ENCODE measurements at places on chromosomes 7 and 10.

DNA sequence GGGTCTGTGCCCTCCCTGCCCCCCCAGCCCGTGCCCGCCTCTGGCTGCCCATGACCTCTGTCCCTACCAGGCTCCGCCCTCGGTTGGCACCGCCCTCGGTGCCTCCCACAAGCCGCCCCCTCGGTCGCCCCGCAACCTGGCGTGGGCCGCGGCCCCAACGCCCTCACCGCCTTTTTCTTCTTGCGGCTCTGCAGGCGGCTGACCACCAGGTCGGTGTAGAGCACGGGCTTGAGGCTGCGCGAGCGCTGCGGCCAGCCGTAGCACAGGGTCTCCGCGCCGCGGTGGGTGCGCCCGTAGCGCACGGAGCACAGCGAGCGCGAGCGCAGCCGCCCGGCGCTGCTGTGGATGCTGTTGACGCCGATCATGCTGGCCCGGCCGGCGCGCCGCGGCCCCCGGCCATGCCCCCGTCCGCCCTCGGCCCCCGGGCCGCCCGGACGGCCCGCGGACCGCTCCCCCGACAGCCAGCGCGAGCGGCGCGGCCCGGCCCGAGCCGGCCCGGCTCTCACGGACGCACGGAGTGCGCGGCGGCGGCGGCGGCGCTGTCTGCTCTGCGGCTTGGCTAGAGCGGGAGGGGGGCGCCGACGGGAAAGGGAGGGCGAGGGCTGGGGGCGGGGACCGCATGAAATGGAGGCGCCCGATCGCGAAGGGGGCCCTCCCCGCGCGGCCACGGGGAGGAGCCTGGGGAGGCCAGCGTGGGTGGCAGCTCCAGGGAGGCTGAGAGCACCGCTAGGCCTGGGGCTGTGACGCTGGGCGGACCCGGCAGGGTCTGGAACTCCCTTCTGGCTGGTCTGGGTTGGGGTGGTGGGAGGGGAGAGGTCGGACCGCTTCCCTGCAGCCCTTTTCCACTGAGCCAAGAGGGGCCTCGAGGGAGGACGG, 9.6 kb downstream of the PSD start:
- DNase-seq = no peak

DNA sequence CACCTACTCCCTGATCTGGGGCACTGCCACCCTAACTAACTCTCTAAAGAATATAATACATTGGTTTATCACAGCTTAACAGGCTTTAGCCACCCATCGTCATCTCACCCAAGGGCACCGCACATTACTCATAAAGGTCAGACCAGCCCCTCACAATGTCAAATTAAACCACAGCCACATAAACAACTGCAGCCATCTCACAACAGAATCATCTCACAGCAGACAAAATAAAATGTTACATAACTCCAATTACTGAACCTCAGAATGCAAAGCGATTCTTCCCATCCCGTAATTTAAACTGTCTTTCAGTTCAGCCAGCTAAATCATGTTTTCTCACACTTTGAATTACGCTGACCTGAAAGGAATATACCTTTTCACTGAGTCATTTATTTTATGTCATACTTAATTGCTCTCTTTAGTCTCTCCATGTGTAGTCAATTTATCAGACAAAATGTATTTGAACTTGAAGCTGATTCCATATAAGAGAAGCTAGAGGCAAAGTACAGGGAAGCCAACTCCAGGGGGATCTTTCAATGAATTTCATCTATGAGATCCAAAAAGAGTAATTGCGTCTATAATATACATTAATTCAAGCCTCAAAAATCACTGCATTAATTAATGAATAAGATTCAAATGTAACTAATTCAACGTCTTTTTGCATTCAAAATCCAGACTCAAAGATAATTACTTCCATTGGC, 96.9 kb upstream of the NEBL start:
- DNase-seq = no peak

GRCh38 chr10:119243488-119243887, 36.1 kb downstream of the GRK5 start:
- no peak for DNase-seq

- no peak for DNase-seq
These were observed 70.6 kb downstream of the KMT2E start for GRCh38 chr7:105084581-105084980.

DNA sequence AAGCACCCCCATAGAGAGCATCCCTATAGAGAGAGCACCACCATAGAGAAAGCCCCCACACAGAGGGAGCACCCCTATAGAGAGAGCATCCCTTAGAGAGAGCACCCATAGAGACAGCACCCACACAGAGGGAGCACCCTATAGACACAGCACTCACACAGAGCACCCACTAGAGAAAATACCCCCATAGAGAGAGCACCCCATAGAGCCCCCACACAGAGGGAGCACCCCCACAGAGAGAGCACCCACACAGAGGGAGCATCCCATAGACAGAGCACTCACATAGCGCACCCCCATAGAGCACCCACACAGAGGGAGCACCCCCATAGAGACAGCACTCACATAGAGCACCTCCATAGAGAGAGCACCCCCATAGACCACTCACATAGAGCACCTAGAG, 48.6 kb downstream of the INSIG1 start:
- no peak for DNase-seq

GRCh38 chr7:157817433-157817832, 480.6 kb downstream of the DNAJB6 start:
- no peak for DNase-seq

DNA sequence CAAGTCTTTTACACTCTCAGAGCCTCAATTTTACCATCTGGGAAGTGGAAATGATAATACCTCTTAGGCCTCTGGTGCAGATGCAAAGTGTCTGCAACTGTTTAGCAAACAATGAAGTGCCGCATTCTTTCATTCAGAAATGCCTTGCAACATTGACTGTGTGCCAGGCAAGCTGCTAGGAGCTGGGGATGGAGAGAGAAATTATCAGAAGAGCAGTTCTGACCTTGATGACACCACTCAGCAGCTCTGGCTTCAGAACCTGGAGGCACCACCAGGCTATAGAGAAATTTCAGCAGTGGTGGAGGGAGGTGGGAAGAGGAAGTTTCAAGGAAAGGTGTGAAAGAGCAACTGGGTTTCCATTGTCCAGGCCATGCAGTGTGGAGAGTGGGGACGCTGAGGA, 78.1 kb upstream of the HABP2 start:
- DNase-seq = no peak

DNA sequence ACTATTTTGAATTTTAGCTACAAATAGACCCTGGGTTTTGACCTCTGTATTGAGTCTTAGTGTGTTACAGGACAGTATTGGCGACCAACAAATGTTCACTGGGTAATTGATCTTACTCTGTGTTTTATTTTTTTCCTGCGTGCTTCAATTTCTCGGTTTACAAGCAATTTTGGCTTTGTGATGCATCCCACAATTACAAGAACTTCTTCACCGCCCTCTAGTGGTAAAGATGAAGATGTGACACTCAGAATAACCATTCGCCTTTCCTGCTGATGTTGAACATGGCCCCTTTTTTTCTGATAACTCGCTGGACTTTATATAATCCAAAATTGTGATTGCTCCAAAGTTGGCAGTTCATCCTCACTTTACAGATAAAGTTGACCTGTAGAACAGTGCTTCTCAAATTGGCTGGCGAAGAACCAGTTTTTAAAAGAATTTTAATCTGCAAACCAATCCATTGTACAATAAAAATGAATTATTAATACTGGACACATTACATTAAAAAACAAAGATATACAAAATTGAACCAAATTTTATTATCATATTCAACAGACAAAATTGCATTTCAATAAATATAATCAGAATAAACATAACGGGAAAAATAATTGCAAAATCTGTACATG, 20.2 kb upstream of the SMC3 start:
- DNase-seq = no peak

DNA sequence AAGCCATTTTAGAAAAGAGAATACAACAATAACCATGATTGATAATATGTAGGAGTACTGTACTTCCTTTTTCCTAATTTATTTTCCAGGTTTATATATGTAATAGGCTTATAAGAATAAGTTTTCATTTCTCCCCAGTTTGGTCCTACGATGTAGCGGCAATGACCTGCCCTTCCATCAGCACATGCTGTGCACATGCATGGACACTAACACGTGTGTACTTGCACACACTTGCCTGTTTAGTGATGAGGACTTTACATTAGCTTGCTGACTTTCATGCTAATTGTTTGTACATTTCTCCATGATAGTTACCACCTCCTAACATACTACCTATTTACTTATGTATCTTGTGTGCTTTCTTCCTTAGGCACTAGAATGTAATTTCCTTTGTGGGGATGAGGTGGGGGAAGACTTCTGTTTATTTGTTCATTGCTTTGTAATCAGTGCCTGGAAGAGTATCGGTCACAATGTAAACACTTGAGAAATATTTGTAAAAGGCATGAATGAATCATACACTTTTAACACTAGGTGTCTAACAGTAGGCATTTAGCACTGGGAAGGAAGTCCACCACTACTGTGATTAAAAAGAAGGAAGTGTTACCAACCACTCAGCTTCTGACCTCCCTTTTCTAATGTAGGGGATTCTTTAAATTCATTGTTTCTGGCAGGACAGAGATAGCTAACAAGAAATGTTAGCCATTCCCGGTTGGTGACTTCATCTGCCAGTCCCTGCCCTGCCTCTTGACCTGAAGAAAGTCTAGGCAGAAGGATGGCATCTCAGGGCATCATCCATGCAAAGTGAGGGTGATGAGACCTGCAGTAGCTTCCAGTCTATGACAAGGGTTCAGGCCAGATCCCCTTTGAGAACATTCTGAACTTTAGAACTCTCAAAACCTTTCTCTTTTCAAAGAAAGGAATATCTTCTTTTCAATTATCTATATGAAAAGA, 120.2 kb upstream of the RAB18 start:
- peak; percentile 10 for DNase-seq

DNA sequence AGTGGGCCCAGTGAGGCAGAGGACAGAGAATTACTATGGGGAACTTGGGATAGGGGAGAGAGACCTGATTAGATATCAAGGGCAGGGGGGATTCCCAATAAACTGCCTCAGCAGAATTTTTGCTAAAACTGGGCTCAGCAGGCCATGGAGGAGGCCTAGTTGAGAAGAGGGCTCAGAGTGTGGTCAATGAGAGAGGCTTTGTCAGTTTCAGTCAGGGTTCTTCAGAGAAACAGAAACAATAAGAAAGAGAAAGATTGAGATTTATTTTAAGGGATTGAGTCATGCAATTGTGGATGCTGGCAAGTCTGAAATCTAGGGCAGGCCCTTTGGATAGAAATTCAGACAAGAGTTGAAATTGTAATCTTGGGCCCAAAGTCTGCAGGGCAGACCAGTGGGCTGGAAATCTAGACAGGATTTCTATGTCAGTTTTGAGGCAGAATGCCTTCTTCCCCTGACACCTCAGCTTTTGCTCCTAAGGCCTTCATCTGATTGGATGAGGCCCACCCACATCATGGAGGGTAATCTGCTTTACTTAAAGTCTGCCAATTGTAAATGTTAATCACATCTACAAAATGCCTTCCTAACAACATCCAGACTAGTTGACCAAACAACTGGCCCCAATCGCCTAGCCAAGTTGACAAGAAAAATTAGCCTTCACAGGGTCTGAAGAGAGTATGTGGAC, 33.5 kb upstream of the CCSER2 start:
- DNase-seq = no peak

DNA sequence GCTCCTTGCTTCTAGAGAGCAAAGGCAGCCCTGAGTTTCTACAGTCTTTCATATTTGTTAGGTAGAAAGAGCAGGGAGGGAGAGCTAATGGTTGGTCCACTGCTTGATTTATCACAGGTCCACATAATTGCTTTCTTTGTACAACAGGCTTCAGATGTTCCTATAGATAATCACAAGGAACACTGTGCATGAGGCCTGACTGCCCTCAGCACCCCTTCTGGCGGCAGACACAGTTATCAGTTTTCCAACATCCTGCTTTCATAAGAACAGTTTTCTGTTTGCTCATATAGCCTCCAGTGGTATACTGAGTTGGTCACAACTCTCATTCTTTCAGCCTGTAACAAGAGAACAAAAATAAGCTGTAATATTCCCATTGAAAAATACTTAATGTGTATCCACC, 69.7 kb downstream of the AKR1C4 start:
- DNase-seq = no peak

DNA sequence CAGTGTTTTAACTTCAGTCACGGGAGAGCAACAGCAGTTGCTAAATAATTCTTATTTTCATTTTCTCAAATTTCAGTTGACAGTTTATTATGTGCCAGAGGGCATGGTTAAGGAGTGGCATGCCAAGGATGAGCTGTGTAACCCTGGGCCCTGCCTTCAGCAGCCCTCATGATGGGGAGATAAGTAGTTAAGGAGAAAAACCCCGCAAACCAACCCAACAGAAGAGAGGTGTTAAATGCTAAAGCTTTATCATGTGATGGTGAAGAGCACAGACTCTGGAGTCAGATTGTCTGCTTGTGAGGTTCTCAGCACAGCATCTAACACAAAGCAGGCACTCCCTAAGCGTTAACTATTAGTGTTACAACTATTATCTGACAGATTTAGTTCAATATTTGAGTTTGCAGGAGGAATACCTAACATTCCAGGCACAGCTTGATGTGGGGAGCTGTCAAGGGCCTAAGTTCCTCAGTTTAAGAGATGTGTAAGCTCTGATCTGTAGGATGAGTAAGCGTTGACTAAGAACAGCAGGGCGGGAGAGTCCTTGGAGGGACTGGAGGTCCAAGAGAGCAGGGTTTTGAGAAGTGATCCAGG, 29.6 kb downstream of the STAM start:
- no peak for DNase-seq

- no peak for DNase-seq
These were observed 212.5 kb downstream of the SEC23IP start for GRCh38 chr10:120105001-120105400.

GRCh38 chr7:96330193-96330592, 8.3 kb upstream of the SLC25A13 start:
- no peak for DNase-seq

GRCh38 chr7:86991093-86991769, 68.2 kb downstream of the ELAPOR2 start:
- no peak for DNase-seq

DNA sequence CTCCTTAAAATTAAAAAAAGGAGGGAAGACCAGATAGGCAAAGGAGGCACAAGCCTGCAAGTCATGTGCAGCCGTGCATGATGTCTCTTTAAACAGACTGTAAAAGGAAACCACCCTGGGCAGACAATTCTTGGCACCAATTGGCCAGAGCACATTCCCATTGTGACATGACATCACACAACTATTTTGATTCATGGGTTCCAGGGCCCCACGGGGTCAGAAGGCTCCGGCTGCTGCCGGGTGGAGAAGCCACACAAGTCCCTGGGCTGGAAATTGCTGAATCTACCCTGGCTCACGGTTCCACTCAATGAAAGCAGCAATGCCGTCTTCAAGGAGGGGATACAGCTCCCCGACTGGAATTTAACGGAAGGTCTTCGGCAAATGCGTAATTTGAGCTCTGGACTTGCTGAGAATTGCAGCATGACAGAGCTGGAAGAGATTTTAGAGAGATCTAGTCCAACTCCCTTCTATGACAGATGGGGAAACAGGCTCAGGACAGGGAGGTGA, 140.5 kb downstream of the PRKAG2 start:
- peak; percentile 72 for DNase-seq

GRCh38 chr7:70243443-70243842, 645.2 kb downstream of the AUTS2 start:
- no peak for DNase-seq

GRCh38 chr7:106462365-106462859, 177.6 kb upstream of the NAMPT start:
- peak; percentile 50 for DNase-seq

GRCh38 chr10:15859509-15859905, 800 bp downstream of the MINDY3 start:
- DNase-seq = no peak
